ENCODE measurements at places on chromosomes 5 and 9. TPM values are rescaled to one million over a fixed set of nuclear protein-coding genes. Genes with fewer than 3 reads are reported as not detected.

DNA sequence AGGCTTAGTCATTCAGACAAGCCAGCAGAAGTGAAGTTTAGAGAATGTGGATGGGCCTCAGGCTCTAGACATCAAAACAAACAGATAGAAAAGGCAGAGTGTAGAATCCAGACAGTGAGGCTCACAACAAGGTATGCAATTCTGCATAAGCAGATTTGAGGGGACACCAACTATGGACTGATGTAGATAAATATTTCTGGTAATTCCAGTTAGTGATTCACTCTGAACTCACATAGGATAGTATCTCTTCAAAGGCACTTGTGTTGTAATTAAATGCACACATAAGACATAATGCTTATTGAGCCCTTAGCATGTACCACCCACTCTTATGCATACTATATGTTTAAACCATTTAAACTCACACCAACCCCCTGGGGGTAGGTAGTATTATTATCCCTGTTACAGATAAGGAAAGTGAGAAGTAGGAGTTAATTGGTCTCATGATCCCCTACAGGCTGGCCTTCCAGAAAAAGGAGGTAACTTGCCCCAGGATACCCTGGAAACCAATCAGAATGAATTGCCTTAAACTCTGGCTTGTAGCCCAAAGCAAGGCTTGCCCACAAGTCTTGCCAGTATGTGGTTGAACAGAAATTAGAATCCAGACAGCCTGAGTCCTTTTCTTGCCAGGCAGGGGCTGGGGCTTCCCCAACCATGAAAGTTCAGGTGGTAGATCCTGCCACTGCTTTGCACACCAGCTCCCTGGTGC lies 39.5 kb upstream of the HSPB3 start:
- DNase-seq = no peak

- peak; percentile 30 for DNase-seq
Observed at GRCh38 chr5:126801992-126802294, 25.0 kb downstream of the LMNB1 start.

- no peak for DNase-seq
Observed at GRCh38 chr9:22238809-22239684, 207.6 kb upstream of the DMRTA1 start.

Gene KIAA1958
- total RNA-seq = 31.9 TPM

DNA sequence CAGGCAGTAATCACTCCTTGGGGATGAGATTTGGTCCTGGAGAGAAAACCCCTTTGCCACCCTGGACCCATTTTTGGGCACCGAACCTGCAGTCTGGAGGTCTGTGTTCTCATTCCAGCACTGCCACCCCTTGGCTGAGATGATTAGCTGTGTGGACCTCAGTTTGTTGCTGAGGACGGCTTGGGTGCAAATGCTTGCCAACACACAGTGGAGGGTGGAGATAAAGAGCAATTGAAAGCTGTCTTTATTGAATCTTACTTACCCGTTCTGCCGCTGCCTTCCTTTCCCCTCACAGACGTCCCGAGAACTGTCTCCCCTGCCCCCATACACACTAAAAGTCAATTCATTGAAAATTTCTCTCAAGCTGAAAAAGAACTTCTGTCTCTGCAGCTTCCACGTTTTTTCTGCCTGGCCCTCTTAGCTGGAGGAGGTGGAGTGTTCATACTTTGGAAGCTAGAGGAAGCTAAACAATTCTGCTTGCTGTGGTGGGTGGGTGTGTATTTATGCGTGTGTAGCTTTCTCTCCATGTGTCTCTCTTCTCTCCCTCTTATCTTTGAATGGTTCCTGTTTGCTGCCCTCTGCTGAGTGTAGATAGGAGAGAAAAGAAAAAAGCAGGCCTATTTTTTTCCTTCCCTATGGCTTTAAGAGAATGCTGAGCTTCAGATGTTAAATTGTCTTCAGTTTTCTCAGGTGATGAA lies 6.6 kb downstream of the GALNT10 start:
- no peak for DNase-seq

DNA sequence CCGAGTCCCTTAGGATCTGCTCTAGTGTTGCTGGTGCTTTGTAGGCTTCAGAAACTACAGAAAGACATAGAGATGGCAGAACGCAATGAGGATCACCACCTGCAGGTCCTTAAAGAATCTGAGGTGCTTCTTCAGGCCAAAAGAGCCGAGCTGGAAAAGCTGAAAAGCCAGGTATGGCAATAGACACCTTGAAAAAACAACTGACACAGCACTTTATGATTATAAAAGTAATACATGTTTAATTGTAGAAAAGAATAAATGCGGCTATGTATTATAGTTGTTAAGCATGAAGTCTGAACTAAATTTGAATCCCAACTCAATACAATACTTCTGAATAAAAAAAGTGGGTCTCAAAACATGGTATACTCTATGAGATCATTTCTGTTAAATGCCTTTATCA lies 43.7 kb downstream of the RAB14 start:
- DNase-seq = no peak

Gene FAT2
- total RNA-seq = 24.0 TPM

Gene WDR38
- total RNA-seq = 0.27 TPM

DNA sequence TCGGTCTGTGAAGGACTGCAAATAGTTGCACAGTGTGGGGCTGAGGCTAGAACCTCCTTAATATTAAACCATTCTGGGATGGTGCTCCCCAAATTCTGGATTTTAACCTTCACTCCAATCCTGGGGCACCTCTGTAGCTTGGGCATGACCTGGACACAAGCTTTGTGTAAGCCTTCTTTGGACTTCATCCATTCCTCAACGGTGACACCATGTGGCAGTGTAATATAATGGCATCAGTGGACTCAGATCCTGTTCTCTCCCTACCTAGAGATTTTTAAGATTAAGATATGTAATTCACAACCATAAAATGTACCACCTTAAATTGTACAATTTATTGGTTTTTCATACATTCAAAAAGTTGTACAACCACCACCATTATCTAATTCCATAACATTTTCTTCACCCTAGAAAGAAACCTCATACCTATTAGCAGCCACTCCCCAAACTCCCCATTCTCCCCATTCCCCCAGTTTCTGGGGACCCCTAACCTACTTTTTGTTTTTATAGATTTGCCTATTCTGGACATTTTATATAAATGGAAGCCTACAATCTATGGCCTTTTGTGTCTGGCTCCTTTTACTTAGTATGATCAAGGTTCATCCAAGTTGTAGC lies 4.8 kb upstream of the PLGRKT start:
- peak; percentile 34 for DNase-seq

Gene SELENOP
- 82.0 TPM for total RNA-seq

GRCh38 chr9:122180633-122181032 lies 20.9 kb downstream of the MORN5 start:
- no peak for DNase-seq

- no peak for DNase-seq
Observed at GRCh38 chr5:127585661-127586060, 63.2 kb upstream of the CTXN3 start.

DNA sequence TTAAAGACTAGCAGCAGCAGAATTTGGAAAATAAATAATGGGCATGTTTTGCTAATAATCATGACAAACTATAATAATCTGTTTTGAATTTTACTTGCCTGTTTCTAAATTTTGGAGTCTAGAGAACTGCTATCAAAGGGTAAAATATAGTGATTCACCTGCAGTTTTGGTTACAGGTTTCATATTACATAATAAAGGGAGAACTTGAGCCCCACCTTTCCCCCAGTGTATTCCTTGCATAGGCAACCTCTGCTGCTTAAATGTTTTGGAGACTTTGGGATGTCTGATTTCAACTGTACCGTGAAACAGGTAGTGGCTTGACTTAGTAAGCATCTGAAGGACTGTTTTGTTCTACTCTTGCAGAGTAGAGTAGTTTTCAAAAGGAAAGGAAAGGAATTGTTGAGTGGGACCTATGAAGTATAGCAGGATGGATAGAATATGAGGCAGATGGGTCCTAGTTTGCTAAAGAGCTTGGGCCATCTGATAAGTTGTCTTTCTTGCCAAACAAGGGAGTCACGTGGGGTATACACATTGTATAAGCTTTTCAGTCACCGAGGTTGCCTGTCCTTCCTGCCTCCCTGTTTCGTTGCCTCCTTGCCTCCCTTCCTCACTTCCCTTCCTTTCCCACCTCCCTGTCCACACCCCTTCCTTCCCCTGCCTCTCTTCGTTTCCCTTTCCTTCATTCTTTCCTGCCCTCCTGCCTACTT lies 19.1 kb downstream of the CREBRF start:
- no peak for DNase-seq

Gene IL4
- not detected for total RNA-seq

DNA sequence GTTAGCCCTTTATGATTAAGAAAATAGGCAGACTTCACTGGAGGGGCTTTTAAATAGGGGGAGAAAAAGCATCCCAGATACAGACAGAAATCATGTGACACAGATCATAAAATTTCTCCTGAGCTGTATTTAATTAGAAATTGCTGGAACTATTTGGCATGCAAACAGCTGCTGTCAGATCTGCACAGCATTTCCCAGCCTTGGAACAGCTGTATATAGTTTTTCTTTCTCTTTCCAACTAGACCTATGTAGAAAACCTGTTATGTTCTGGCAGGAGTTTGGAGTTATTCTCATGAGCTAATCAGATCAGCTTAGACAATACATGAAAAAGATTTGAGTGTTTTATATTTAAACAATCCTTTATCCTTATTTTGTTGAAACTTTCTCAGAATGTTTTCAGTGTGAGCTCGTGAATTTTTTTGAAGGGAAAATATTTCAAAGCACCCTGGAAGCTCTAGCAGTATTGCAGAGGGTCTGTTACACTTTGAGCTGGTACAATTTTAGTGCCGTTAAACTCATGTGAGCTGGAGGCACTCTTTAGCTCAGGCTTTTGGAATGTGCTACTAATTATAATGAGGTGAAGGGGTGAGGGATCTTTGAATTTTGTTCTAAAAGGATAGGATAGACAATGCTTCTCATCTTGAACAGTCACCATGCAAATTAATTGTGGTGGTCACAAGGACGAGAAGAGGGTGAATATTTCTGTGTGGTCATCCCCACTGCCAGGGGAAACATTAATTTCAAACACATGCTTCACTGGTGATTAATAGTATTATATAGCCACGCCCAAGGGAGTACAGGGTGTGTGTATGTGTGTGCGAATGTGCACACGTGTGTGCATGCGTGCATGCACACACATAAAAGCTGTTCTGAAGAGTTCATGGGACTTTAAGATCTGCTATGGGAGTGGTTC lies 239.4 kb upstream of the FBXL7 start:
- DNase-seq = no peak

GRCh38 chr5:158802941-158803341 lies 296.8 kb downstream of the EBF1 start:
- no peak for DNase-seq

DNA sequence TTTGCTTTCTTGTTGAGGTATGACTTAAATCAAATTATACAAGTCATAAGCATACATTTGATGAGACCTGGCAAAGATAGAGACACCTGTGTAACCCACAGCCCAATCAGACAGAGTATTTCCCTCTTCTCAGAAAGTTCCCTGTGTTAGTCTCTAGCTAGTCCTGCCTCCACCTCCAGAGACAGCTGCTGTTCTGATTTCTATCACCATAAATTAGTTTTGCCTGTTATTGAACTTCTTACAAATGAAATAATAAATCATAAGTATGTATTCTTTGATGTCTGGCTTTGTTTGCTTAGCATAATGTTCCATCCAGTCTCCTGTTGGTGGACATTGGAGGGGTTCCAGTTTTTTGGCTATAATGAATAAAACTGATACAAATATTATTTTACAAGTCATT lies 194.5 kb downstream of the ICE1 start:
- no peak for DNase-seq

GRCh38 chr9:38066914-38067858 lies 1.8 kb downstream of the SHB start:
- DNase-seq = no peak

- no peak for DNase-seq
Observed at GRCh38 chr5:142894749-142895148, 124.6 kb downstream of the ARHGAP26 start.

DNA sequence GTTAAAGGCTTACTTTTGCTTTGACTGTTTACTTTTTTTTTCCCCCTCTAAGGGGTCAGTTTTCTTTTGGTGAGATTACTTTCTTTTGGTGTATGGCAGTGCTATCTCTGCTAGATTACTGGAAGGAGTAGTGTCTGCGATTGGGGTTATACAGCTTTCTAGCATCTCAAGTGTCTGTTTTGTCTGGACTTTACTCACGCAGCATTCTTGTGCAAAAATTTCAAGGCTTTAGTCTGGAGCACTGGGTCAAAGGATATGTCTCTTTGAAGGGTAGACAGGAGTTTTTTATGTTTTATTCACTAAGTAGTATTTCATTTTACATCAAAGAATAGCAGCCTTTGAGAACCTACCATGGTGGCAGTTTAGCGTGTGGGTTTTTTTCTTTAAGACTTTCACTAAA lies 52.6 kb downstream of the NDUFS4 start:
- DNase-seq = no peak

Gene FBN2
- 20.1 TPM for total RNA-seq

GRCh38 chr5:132251220-132251725 lies 6.2 kb upstream of the PDLIM4 start:
- DNase-seq = no peak

DNA sequence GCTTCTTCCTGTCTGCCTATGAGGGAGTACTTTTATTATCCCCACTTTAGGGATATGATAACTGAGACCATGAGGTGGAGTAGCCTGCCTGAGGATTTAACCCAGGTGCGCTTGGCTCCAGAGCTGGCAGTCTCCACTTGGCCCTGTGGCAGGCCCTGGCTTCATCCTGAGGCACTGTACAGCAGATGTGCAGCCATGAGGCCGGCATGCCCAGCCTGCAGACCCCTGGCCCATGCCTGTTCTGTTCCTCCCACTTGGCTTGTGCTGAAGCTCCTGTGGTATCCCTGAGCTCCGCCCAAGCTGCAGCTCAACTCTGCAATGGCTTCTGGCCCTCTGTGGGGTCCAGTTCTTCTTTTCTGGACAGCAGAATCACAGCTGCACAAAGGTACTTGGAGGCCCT lies 31.8 kb upstream of the RAPGEF1 start:
- no peak for DNase-seq

Gene GPRIN1
- 38.9 TPM for total RNA-seq

DNA sequence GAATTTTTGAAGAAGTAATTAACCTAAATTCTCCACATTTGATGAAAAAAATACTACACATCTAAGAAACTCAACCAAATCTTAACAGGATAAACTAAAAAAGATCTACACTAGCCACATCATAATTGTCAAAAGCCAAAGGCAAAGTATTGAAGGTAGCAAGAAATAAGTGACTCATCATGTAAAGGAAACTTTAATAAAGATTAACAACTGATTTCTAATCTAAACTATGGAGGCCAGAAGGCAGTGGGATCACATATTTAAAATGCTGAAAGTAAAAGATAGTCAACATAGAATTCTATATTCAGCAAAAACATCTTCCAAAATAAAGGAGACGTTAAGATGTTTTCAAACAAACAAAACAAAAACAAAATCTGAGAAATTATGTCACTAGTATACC lies 2002.9 kb downstream of the MAT2B start:
- no peak for DNase-seq

Gene ARL14EPL
- total RNA-seq = not detected

DNA sequence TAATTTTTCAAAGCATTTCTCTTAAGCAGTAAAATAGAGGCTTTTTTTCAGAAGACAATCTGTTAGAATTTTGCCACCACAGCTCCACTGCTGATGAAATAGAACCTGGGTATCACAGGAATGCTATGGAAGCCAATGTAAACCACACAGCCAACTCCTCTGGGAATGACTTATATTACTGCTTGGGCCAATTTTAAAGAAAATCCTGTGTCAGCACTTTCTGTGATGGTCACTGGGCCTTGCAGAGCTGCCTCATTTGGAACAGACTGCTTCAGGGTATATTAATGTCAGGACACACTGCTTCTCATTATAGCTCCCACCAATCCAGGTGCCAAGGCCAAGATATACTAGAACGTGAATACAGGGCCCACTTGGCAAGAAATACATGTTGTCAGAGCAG lies 144.1 kb upstream of the ACTBL2 start:
- DNase-seq = no peak

GRCh38 chr5:157532022-157532421 lies 43.6 kb downstream of the ADAM19 start:
- DNase-seq = no peak

Data from cerebellum (tissue), 4 donors.